ENCODE measurements at places on chromosomes 7 and 10. TPM values are rescaled to one million over a fixed set of nuclear protein-coding genes. Genes with fewer than 3 reads are reported as not detected.

- DNase-seq = no peak
Measured at GRCh38 chr7:143288836-143289235, 685 bp downstream of the CASP2 start.

Gene GIMAP4
- not detected for total RNA-seq

- DNase-seq = no peak
Measured at GRCh38 chr10:65544756-65545155, 1381.1 kb upstream of the LRRTM3 start.

DNA sequence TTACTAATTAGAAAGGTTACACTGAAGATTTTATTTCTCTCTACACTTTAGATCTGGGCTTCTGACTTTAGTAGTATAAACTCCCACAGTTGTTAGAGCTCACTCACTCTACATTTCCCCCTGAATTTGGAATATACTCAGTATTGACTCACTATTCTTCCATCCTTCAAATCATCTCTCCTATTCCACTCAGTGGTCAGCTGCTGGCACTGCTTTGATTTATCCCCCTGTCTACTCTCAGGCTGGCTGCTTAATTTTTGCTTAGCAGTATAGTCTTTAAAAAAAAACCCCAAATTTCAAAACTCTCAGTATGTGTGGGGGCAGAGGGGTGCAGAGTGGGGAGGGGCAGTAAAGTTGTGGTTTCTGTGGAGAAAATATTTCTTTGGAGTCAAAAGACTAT lies 68.9 kb downstream of the CDK6 start:
- DNase-seq = no peak

DNA sequence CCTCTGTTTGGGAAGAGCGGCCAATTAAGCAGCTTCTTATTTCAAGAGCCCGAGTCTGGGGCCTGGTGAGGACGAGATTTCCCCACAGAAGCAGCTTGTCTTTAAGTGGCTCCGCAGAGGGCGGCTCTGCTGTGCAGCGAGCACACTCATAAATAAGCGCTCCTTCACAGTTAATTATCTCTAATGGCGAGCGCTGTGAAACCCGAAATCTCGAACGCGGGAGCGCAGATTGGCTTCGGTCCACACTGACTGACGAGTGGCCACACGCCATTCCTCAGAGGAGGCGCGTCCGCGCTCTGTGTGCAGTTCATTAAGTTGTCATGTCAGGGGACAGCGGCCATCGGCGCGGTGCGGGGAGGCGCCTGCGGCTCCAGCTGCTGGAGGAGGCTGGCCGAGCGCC lies 560.9 kb downstream of the DNAJB6 start:
- no peak for DNase-seq
